ENCODE measurements at places on chromosomes 5 and 9.

DNA sequence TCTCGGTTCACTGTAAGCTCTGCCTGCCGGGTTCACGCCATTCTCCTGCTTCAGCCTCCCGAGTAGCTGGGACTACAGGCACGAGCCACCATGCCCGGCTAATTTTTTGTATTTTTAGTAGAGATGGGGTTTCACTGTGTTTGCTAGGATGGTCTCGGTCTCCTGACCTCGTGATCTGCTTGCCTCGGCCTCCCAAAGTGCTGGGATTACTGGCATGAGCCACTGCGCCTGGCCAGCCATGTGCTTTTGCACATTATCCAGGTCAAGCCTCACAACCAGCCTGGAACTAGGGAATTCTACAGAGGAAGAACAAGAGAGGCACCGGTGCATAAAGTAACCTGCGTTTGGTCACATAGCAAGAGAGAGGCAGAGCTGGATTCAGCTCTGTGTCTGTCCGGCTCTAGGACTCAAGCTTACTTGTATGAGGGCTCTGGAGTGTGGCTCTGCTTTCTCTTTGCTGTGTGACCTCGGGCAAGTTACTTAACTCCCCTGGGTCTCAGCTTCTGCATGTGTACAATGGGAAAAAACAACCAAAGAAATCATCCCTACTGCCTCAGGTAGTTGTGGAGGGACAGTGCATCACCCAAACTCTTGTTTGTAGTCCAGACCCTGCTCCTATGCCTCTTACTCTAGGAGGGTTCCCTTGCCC lies 6.3 kb downstream of the FGF18 start:
- DNase-seq: no peak

- no peak for DNase-seq
Observed at GRCh38 chr9:6133346-6134063, 82.1 kb upstream of the IL33 start.

- DNase-seq: no peak
Observed at GRCh38 chr5:6644794-6645241, 11.6 kb downstream of the SRD5A1 start.

GRCh38 chr5:160950311-160950710 lies 98.3 kb upstream of the ATP10B start:
- DNase-seq: no peak

DNA sequence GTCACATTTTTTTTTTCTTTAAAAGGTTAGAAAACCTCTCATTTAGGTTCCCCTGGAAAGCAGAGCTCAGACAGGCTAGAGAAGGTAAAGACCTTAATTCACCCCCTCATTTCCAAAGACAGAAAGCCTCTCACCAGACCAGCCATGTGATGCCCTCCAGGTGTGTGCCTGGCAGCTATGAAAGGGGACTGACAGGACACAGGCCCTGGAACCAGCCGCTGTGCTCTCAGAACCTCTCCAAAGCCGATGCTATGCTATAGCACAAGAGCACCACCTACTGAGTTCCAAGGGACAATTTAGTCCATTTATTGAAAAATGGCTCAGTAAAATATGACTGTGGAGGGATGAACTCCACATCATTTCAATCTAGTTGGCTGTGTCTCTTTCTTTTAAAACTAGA lies 48.8 kb downstream of the FANCC start:
- DNase-seq: no peak

DNA sequence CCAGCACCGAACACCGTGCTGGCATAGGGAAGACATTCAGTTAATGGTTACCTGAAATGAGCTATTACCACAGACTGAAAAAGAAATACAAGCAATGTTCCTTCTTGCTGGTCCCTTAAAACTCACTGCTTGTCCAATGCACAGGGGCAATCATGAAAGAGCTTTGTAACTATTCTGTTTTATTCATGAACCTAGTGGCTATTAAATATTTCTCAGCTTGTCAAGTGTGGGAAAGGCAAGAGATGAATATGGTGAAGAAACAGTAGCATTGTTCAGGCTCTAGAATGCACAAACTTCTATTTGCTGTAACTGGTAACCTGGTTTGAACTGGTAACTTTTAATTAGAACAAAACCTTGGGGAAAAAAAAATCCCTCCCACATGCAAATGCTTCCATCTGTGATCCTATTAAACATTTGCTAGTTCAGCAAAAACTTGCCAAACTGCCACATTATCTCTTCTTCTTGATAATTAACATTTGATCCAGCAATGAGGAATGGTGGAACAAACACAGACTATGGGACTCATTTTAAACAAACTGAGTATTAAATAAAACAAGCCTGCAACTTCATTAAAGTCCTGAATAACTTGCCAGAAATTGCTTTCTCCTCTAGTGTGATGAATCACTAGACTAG lies 36.1 kb downstream of the YIPF5 start:
- DNase-seq: no peak

GRCh38 chr5:113735751-113736150 lies 222.3 kb downstream of the YTHDC2 start:
- DNase-seq: no peak

DNA sequence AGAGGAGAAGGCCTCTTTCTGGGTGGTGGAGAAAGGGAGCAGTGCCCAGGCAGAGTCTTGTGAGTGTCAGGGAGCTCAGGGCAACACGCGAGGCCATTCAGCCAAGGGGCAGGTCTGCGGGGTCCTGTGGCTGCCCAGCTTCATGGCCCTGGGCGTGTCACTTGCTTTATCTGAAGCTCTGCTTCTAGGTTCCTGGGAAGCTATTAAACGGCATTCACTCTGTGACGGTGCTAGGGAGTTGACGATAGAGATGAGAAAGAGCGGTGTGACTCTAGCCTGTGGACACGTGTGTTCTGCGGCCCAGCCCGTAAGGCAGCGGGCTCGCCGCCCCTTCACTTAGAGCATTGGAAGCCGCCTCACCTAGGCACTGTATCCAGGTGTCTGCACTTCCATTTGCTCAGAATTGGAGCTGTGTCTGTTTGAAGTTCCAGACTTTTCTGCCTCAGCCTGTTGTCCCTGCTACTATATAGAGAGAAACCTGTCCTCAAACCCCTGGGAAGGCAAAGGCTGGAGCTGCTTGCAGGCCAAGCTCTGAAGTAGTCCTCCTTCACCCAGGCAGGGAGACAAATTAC lies 88.3 kb downstream of the PHF2 start:
- DNase-seq: no peak

GRCh38 chr5:171633776-171634470 lies 151.7 kb upstream of the SMIM23 start:
- DNase-seq: no peak

DNA sequence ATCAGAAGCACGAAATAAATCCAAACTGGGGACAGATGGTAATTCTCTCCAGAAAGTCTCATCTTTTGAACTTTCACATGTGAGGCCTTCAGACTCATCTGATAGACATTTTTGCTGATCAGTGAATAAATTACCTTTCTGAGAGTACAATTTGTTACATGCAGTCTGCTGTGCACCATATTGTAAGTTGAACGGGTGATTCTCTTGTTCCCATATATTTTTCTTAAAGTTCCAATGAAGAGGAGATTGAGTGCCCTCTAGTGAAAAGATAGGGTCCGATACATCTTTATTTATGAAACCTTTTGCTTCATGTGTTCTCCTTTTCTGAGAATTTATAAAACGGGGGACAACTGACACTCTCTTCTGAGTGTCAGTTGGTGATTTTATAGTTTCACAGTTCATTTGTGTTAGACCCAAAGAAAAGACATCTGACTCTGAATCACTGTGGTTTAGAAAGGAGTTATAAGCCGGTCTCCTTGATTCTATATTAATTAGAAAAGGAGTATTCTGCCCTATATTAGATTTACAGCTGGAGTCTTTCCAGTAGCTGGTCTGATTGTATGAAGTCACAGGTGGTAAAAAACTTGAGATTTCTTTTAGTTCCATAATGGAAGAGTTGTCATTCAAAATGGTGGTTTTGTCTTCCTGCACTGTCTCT lies 30.4 kb downstream of the GNG10 start:
- DNase-seq: peak; percentile 19

Measured in HFF-Myc (cell line).